NCI-H226 (cell line): ENCODE measurements at places on chromosomes 5 and 9.

DNA sequence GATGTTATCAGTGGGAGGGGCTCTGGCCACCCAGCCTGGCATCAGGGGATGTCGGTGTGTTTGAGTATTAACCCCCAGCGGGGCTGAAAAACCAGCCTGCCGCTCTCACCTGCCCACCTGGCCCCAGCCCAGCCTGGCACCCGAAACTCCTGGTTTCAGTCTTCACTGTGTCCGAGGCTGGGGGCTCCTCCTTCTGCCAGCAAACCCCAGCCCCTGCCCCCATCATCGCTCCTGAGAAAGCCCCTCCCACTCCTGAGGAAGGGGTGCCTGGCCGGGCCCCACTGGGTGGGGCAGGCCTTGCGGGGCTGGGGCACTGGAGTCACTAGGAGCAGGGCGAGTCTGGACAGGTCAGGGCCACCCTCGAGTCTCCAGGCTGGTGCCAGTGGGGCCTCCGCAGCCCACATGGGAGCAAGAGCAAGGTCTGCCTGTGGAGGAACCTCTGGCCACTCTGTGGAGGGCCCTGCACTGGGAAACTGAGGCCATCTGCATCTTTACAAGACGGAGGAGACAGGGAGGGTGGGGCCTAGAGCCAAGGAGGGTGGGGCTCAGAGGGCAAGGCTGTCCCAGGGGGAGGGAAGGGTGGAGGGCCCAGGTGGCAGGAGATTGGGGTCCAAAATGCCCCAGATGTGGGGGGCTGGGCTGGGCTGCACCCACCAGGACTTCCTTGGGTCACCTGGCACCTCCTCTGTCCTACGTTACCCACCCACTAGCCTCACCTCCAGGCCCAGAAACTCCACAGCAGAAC lies 51.5 kb upstream of the NOTCH1 start:
- DNase-seq: no peak

DNA sequence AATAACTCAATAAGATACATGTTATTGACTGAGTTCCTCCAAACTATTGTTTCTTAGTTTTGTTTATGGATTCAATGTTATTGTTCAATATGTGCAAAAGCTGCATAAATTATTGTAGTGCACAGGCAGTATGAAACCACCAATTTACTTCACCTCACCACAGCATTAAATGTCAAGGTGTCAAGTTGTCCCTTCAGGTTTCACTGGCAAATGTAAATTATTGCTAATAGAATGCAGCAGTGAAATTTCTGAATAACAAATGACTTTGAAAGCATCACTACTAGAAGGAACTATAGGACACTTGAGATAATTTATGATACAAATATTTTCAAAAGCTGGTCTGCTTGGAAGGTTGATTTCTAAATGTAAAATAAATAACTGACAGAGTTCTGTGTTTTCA lies 116.4 kb upstream of the PTPRD start:
- no peak for DNase-seq

DNA sequence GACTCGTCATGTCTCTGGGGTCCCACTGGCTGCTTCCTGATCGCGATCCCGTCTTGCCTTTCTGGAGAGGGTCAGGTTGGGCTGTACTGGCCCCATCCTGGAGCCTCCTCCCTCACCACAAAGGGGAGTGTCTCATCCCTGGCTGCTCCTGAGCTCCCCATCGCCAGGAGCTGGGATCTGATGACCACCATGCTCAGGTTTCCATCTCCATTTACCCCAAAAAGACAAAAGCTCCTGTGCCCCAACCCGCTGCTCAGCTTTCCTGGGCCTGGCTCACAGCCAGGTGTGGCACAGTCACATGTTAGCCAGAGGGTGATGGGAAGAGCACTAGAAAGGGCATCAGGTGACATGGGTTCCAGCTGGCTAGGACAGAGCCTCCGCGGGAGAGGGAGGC lies 47.3 kb upstream of the CDKN2AIPNL start:
- DNase-seq: no peak

GRCh38 chr9:86072394-86072877 lies 26.9 kb downstream of the GOLM1 start:
- DNase-seq: no peak

DNA sequence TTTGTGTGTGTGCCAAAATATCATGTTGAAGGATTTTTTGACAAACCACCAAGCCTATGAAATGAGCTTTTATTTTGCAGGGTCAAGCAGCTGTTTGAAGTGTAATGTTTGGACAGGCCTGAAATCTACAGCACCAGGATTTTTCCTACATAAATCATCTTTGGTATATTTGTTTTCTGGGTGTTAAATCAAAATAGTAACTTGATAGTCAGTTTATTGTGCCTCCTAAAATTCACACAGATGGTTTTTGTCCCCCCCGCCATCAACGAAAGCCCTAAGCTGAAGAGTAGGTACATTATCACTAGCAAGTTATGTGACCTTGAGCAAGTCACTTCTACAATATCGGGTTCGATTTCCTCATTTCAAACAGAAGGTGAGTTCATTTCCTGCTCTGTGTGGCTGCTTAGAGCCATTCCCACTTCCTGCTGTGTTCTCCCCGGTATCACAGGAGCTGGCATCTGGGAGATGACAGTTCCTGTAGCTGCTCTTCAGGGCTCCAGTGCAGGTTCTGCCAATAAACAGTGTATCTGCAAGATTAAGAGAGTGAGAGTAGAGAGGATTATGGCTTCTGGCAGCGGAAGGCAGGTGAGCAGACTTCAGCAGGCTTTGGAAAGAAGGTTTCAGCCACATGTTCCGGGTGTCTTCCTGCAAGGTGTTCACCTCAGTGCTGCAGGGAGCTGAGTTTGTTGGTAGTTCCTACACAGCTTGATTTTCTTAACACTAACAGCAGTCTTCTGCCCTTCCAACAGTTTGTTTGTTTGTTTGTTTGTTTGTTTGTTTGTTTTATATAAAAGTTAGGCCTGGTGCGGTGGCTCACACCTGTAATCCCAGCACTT lies 48.4 kb upstream of the GNE start:
- no peak for DNase-seq

- peak; percentile 61 for DNase-seq
Observed at GRCh38 chr9:28999806-29000205, 1426.5 kb upstream of the C9orf72 start.

DNA sequence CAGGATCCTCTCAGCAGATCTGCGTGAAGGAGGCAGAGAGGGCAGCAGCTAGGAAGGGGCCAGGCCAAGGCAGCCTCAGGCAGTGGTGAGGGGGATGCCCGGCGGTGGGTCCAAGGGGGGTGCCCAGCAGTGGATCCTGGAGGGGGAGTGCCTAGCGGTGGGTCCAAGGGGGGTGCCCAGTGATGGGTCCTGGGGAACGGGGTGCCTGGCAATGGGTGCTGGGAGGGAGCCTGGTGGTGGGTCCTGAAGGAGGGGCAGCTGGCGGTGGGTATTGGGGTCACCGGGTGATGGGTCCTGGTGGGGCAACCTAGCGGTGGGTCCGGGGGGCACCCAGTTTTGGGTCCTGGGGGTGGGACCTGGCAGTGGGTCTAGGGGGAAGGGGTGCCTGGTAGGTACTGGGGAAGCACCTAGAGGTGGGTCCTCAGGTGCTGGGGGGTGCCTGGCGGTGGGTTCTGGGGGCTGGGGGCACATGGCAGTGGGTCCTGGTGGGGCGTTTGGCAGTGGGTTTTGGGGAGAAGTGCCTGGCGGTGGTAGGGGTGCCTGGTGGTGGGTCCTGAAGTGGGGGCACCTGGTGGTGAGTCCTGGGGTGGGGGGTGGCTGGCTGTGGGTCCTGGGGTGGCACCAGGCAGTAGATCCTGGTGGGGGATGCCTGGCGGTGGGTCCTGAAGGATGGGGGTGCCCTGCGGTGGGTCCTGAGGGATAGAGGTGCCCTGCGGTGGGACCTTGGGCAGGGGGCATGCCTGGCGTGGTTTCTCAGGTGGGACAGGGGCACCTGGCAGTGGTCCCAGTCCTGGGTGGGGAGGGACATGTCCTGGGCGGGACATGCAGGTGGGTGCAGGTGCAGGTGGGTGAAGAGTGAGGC lies 1.9 kb downstream of the LRRC14B start:
- DNase-seq: no peak

DNA sequence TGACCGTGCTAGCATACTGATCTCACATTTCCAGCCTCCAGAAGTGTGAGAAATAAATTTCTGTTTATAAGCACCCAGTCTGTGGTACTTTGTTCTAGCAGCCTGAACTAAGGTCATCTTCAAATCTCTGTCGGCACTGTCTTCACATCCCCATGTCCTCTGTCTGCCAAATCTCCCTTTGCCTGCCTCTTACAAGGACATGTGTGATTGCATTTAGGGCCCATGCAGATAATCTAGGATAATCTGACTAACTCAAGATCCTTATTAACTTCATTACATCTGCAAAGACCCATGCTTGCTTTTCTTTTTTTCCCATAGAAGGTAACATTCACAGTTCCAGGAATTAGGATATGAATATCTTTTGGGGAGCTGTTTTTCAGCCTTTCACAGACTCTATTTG lies 132.7 kb downstream of the AOPEP start:
- no peak for DNase-seq

- no peak for DNase-seq
Observed at GRCh38 chr5:138936-139335, 47.0 kb downstream of the PLEKHG4B start.

GRCh38 chr9:38172586-38172985 lies 103.6 kb upstream of the SHB start:
- DNase-seq: no peak

GRCh38 chr5:115816226-115817081 lies at the start of gene CDO1:
Gene CDO1, minus strand, starts transcription at chr5:115816659. Its CDS starts 262 bp downstream, at chr5:115816397.
- no peak for DNase-seq
